ENCODE measurements at places on chromosomes 16 and 17.

- no peak for DNase-seq
Observed at GRCh38 chr17:77470800-77471733, 330.3 kb downstream of the SEC14L1 start.

GRCh38 chr16:10865991-10866966, 10.7 kb upstream of the CIITA start:
- DNase-seq, result no peak

DNA sequence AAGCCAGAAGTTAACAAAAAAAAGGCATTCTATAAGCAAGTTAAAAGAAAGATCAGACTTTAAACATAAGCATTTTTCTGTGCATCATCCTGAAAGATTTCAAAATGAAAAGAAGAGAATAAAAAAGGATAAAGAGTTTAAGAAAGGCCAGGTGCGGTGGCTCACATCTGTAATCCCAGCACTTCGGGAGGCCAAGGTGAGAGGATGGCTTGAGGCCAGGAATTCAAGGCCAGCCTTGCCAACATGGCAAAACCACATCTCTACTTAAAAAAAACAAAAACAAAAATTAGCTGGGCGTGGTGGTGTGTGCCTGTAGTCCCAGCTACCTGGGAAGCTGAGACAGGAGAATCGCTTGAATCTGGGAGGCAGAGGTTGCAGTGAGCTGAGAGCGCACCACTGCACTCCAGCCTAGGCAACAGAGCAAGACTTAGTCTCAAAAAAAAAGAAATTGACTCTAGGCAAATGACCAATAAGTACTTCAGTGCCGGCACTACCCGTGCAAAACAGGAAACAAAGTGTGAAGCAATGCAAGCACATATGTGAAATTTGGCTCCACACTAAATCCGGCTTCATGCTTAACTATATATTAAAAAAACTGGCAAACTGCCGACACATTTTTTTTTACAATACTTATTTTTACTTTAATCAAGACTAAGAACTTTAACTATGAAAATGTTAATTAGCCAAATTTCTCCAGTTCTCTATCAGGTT, 83.2 kb upstream of the C17orf78 start:
- no peak for DNase-seq

GRCh38 chr17:7429722-7430121, 1.1 kb downstream of the SPEM3 start:
- DNase-seq, result no peak

DNA sequence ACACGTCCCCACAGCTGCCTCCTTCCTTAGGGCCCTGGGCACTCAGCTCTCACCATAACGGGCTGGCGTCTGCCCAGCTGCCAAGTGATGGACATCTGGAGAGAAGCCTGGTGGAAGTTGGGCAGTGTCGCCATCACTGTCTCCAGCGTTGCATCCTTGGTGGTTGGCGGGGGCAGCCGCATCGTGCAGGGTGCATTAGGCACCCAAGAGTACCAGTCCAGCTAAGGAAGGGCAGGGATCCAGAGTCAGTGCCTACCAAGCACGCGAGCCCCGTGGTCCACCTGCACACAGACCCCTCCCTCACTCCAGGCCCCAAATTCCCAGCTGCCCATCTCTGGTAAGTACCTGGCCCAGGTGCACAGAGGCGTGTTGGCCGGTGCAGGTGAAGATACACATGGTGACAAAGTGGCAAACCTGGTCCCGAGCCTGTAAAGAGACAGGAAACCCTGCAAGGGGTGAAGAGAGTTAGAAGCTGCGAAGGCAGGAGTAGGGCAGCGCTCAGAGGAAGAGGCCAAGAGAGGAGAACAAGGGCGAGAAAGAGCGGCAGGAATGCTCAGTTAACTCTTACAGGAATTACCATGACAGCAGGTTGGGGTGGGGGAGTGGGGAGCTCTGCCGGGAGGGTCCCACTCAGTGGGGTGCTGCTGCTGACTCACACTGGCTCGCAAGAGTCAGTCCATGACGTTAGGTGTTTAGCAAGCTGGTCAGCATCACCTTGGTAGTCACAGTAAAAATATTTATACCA, 9.5 kb downstream of the ALOX15 start:
- DNase-seq, result no peak

DNA sequence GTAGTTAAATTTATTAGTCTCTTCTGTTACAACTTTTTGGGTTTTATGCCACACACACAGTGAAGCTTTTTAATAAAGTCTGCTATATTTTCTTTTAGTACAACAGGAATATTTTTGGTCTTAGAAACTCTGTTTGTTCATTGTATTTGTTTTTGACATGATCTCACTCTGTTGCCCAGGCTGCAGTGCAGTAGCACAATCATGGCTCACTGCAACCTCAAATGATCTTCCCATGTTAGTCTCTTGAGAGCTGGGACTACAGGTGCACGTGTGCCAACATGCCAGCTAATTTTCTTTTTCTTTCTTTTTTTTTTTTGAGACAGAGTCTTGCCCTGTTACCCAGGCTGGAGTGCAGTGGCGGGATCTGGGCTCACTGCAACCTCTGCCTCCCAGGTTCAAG, 27.1 kb downstream of the PPM1D start:
- no peak for DNase-seq

- DNase-seq, result no peak
Observed at GRCh38 chr16:67548265-67549126, 13.8 kb upstream of the CTCF start.

- DNase-seq, result peak; percentile 83
Observed at GRCh38 chr17:42566883-42567573, at the start of gene MLX. MLX (plus strand) TSS chr17:42567100; CDS start chr17:42567125, 25 bp downstream.

DNA sequence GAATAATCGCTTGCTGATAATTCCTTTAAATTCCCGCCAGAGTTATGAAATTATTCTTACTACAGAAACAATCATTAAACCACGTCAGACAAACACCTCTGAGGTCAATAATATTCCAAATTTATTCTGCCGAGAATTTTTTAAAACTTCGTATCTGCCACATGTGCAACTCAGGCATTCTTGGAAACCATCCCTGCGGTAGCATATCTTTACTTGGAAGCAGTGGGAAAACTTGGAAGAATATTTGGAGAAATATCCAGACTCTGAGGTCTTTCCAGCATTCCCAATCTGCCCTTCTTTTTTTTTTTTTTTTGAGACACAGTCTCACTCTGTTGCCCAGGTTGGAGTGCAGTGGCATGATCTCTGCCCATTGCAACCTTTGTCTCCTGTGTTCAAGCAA, 2.0 kb upstream of the CCL11 start:
- DNase-seq, result no peak

DNA sequence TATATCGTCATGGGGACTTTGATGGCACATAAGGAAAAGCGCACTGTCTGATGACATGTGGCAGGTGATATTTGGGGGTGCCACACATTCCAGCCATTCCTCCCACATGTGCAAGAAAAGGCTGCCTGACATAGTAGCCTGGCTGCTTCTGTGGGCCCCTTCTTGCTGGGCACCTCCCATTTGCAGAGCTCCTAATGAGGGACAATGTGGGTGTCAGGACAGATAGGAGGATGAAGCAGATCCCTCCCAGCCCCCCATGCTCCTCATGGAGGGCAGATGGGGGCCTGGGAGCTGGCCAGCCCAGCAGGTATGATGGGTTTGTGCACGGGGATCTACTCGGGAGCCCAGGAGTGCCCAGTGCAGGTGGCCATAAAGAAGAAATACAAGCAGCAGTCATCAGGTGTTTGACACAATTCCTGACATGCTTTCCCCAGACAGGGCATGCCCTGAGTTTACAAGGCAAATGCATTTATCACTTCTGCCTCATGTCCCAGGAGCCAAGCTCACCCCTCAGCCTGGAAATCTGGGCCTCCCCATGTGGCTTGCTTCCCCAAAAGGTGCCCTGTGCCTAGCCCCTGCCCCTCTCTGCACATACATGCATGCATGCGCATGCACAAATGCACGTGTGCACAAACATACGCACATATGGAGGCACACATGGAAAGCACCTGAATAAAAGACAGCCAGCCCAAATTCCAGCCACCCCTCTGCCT, 260.6 kb upstream of the RPL38 start:
- DNase-seq, result no peak

- DNase-seq, result no peak
Observed at GRCh38 chr17:979212-979538, 401 bp downstream of the NXN start.

DNA sequence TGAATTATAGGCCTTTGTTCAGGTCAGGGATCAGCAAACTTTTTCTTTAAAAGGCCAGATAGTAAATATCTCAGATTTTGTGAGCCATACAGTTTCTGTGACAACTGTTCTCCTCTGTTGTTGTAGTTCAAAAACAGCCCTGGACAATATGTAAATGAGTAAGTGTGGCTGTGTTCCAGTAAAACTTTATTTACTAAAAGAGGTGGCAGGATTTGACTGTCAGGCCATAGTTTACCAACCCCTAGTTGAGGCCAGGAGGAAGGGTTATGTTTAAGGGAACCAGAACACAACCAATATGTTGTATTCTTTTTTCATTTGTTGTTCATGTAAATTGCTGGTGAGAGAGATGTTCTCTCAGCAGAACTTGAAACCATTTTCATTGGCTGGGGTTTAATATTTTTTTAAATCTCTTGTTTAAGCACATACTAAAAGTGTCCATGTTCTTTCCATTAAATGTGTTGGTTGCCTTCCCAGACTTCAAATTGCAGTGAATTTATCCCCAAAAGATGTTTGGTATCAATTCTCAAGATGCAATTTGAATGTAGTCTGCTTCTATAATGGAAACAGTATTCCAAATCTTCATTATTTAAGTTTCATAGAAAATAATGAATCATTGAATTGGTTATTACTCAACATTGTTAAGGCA, 260.3 kb downstream of the FTO start:
- no peak for DNase-seq

DNA sequence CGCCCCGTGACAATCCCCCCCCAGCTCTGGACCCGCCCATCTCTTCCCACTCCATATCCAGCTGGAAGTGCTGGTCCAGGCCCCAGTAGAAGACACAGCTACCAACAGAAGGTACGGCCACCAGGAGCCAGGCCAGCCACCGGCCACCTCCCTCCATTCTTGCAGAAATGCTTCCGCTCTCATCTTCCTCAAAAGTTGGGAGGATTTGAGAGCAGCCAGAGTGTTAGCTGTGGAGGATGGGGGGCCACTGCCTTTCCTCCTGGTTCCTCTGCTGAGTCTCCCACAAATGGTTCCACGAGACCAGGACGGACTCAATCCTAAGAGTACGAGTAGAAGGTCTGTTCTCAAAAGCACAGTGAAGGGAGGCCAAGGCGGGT, 78.3 kb downstream of the GAS7 start:
- no peak for DNase-seq

GRCh38 chr16:66905633-66906539, 12.8 kb downstream of the CDH16 start:
- no peak for DNase-seq

GRCh38 chr17:37513711-37514110, 24.0 kb downstream of the DUSP14 start:
- DNase-seq, result no peak

DNA sequence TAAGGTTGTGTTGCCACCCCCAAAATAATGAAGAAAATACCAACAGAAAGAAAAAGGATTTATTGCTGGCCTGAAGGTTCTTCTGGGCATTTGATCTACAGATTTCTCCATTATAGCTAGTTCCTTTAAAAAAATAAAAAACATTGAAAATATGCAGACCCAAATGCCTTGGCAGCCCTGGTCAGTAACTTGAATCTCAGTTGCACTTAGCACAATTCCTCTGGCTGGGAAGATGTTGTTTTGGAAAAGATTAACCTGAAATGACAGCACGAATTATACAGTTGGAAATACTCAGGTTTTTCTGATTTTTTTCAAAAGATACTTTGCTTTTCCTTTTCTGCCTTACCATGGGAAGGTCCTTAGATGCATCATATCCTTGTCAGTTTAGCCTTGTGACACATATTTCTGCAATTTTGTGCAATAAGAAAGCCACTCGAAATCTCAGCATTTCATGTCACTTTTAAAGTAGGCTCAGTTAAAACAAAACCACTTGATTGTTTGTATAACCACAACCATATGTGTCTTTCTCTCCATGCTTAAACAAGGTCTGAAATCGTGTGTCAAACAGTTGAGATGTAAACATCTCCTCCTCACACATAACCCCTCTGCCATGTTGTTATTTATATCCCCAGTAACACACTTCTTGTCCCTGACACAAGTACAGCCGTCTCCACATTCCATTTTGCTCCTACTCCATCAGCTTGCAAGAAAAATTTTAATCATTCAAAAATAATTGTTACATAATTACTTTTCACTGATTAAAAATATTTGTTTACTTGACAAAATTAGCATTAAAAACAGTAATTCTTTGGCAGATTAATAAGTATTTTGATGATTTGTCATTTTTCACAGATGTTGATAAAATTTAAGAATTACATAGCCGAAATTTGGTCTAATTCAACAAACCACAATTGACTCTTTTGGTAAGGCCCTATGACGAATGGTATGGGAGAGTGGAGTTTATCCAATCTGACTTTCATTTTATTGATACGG, 61.1 kb downstream of the SIAH1 start:
- no peak for DNase-seq

DNA sequence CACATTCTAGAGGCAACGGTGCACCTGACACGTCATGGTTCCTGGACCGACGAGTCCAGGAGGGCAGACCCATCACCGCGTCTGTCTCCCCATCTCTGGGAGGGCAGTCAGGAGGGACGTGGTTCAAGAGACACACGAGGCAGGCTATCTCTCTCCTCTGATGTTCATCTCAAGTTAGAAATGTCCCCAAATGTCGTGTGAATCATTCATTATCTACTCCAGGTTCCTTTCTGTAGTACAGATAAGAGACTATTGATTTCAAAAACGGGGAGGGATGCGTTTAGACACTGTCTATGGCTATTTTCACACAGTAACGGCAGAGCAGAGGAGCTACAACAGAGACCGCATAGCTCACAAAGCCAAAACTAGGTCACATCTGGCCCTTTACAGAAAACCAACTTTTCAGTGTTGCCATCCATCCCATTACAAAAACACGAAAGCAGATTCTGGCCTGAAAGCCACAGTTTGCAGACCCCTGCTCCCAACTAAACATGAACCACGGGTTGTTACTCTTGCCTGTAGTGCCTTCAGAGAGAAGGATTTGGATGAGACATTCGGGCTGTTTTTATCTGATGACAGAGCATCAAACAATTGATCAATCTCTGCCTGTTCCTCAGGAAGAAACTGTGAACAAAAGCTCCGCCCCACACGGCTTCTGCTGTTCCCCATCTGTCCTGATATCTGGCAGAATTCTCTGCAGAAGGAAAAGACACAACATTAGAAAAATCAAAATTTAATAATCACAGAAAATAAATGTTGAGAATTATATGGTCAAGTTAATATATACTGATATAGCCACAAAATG, 6.8 kb downstream of the MEAK7 start:
- DNase-seq, result no peak

GRCh38 chr16:68590201-68590994, 51.3 kb downstream of the ZFP90 start:
- peak; percentile 40 for DNase-seq

Data from stimulated activated CD4-positive, alpha-beta T cell treated with anti-CD3 and anti-CD28 coated beads, TNF-alpha, amount 100 ng/mL, for 4 hours (primary cell).